ENCODE measurements at places on chromosomes 13 and 19.

DNA sequence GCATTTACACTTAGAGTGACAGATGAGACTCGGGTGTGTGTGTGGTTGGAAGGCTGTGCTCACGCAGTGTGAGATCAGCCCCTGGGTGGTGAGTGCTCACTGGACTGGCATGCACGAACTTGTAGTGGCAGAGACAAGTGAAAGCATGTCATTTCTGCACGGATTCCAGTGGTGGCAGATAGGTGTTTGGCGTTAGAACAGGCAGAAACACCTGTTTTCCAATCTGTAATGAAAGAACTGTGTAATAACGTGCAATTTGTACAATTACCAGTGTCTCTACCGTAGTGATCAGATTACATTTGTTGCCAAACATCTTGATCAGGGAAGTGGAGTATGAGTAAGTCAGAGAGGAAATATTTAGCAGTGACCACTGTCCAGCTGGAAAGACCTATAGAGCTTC is 8.2 kb downstream of the LAMP1 start:
- DNase-seq = no peak

DNA sequence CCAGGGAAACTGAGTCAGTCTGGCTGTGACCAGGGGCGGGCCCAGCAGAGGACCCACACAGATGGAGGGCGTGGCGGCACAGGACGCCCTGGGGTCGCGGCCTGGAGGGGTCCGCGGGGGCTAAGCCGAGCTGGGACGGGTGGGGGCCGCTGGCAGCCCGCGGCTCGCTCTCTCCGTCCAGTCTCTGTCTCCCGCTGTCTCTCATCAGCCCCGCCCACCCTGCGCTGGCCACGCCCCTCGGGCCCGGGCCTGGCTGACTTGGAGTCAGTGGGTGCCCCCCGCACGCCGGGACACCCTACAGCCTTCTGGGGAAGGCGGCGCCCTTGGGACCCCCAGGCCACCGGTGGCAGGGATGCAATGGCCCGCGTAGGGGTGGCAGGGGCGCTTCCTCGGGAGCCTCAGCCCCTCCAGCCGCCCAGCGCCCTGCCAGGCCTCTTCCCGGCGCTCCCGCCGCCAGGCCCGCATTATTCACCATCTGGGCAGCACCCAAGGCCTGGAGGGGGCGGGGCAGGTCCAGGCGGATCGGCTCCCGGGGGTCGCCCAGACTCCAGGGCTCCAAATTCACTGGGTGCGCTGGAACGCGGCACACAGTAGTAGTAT is at the start of gene TBXA2R:
TBXA2R (minus strand) TSS at position 186 of the 600 bp plus-strand sequence. CDS start 6,241 bp downstream, outside the sequence.
- DNase-seq = peak; percentile 34

DNA sequence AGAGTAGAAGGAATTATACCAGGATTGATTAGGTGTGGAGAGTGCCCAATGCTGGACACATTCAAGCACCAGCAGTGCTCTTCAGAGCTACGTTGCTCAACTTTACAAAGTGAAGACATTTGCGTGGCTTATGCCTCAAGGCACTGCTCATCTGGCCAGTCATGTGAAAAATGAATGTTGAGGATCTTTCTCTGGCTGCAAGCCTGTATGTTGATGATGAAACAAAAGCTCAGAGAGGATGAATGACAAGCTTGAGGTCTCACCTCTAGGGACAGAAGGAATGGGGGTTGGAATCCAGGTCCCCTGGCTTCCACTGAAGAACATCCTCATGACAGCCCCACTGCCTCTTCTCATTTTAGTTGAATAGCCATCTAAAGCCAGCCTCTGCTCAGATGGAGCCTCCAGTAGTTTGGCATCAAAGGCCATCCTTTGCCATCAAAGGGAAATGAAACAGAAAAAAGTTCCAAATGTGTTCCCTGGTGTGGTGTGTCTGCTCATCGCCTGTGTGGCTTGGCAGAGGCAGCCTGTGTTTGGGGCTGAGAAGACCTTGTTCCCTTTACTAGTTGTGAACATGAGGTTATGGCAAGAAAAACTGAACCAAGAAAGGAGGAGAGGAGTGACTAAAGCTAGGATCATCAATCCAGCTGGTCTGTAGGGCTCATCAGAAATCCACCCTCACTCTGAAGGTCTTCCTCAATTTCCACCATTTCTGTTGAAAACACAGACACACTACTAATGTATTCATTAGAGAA is 114.0 kb upstream of the KL start:
- DNase-seq = no peak

DNA sequence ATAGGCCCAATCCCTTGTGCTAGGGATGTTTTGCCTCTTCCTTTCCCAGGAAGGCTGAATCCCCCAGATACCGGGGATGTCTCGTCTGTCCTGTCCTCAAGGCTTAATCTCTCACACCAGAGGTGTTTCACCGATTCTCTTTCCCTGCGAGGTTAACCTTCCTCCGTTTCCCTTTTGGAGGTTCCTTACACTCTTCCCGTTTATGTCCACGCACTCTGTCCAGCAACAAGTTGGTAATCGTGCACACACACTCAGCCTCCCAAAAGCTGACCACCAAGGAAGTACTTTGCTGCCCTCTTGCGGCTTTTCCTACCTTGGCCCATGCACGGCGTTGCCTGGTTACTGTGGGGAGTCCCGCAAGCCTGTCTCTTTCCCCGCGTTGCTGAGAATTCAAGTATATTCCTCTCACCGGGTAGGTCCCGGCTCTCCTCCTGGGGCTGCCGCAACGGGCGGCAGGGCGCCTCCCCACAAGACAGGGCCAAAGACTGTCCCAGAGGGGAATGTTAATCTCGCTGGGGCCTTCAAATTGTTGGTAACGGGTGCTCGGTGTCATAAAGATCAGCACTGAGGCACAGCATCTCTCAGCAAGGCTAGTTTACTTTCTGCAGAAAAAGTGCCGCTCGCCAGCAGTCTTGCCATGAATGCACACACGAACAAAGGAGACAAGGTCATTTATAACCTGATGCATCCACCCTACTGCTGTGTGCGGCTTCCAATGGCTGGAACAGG is 36.7 kb upstream of the CD177 start:
- peak; percentile 59 for DNase-seq

DNA sequence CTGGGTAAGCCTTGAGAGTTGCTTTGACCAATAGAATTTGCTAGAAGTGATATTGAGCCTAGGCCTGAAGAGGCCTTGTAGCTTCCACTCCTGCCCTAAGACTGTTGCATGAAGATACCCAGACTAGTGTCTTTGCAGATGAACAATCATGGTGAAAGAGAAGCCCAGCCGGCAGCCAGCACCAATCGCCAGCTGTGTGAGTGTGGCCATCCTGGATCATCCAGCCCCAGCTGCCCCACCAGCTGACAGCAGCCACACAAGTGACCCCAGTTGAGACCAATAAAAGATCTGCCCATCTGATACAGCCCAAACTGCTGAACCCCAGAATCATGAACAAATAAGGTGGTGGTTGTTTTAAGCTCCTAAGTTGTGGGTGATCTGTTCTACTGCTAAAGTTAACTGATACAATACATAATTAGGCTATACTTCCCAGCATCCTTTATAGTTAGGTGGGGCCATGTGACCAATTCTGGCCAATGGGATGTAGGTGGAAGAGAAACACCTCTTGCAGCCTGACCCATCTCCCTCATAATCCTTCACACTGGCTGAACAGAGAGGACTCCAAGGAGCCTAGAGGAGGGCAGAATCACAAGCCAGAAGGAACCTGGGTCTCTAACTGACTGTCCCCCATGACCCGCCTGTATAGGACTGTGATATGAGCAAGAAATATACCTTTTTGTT is 9.4 kb upstream of the ZNF428 start:
- DNase-seq = no peak

DNA sequence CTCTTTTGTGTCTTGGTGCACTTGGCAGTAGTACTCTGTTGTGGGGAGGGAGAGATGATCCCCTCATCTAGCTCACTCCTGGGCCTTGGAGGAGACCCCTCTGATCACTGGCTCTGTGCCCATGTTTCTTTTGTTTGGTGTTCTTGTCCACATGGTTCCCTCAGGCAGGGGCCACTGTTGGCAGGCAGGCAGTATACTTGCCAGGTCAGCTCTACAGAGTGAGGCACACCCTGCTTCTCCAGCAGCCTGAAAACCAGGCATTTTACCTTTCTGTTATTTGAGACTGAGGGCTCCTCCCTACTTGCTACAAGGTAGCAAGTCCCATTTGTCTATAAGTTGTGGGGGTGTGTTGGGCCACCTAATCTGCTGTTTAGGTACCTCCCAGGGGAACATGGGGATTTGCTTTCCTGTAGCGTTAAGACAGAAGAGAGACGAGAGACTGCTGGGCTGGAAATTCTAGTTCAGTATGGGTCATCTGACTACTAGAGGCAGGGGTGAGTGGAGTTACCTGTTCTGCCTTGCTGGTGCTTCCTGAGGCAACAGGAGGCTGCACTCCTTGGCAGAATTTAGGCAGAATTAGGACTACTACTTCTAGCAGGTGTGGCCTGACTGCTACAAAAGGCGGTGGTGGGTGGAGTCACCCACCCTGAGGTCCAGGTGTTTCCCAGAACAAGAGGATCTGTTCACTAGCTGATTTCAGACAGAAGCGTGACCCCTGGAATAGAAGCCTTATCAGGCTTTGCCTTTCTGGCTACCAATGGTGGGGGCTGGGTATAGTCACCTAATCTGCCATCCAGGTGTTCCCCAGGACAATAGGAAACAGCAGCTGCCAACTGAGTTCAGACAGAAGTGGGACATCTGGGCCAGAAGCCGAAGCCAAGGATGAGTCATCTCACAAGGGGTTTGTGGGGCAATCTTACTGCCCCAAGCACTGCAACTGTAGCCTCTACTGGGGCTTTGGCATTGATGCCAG is 843.0 kb upstream of the ATXN8OS start:
- peak; percentile 98 for DNase-seq

- DNase-seq = no peak
Measured at GRCh38 chr19:28019371-28019770, 1193.6 kb downstream of the UQCRFS1 start.

DNA sequence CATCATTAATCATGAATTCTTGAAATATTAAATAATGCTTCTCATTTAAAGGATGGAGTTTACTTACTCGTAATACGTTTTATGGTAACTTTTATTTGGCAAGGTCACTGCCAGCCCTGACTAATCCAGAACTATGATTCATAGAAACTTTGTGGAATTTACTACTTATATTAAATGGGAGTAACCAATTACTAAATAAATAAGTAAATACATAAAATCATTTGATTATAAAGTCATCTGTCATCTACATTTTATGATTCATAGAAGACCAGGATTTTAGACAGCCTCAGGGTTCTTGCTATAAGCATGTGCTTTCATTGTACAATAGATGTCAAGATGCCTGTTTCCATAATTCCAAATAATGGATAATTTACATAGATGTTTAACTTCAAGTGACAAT is 611.1 kb downstream of the TBC1D4 start:
- no peak for DNase-seq

GRCh38 chr13:40336228-40337221 is 329.9 kb downstream of the FOXO1 start:
- no peak for DNase-seq

DNA sequence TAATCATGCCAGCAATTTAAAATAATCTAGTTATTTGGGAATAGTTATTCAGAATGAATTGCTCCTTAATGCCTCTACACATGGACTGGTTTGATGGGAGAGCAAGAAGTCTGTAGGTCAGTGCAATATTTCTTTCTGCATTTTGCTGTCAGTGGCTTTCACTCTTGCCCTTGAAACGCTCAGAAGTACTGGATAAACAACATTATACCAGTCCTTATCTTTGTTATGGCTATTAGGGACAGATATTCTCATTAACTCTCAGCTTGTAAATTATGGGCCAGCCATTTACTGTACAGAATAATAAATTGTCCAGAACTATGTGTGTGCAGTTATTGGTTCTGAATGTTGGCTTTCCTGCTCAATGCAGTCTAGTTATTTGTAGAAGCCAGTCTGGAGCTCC is 224.4 kb downstream of the OXGR1 start:
- DNase-seq = no peak

DNA sequence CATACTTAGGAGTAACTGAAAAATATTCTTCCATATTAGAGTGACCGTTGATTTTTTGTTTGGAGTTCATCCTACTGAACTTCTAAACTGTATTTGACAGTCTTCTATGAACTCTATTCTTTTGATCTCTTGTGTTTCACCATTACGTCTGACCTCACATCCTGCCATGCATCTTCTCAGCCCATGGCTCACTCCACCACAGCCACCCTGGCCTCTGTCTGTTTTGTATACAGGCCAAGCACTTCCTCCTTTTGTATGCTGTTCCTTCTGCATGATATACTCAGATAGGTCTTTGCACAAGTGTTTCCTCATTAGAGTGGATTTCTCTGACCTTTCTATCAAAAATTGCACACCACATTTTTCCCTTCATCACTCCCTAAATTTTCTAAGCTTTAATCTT is 119.9 kb downstream of the MAB21L1 start:
- DNase-seq = no peak

GRCh38 chr13:29402166-29402636 is 193.3 kb downstream of the SLC7A1 start:
- no peak for DNase-seq

DNA sequence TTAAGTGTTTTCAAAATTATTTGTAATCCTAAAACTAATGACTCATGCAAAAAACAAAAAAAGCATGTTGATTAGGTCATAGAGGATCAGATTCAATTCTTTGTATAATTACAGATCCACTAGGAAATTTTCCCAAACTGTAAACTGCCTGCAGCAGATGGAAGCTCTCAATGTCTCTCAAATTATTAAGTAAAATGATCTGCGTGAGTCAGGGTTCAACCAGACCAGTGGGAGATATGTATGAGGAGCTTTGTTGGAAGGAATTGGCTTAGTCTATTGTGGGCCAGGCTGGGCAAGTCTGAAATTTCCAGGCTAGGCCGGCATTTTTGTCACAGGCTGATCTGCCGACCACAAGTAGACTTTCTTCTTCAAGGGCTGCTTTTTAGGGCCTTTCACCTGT is 14.4 kb upstream of the SACS start:
- DNase-seq = no peak

DNA sequence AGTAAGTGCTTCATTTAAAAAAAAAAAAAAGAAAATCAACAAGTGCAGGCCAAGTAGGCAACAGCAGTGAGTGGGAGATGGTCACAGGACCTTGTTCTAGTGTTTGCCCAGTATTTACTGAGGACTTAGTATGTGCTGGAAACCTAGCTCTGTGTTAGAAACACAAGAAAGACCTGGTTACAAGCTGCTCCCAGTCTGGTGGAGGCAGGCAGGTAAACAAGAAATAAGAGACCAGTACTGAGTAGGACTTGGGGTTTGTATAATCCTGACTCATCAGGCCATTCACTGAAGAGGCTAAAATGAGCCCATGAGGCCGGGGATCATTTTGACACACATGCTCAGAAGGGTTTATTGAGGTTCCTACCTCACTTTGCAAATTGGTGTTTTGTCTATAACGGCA is 21.5 kb upstream of the SERPINE3 start:
- no peak for DNase-seq

DNA sequence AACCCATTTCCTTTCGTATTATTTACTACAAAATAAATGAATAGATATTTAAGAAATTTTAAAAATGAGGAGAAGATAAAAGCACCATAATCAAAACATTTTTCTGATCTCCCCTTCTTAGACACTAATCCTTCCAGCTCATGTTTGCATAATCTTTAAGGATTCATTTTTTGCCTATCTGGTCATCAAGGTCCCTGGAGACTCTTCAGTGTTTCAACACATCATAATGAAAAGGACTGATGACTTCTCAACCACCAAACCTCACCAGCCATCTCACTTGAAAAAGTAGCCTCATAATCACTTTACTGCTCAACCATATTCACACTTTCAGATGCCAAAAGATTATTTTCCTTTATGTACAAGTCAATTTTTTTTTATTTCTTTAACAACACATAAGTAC is 80.1 kb downstream of the DCLK1 start:
- DNase-seq = no peak
